NCI-H187 (cell line): ENCODE measurements at places on chromosomes 5 and 9.

DNA sequence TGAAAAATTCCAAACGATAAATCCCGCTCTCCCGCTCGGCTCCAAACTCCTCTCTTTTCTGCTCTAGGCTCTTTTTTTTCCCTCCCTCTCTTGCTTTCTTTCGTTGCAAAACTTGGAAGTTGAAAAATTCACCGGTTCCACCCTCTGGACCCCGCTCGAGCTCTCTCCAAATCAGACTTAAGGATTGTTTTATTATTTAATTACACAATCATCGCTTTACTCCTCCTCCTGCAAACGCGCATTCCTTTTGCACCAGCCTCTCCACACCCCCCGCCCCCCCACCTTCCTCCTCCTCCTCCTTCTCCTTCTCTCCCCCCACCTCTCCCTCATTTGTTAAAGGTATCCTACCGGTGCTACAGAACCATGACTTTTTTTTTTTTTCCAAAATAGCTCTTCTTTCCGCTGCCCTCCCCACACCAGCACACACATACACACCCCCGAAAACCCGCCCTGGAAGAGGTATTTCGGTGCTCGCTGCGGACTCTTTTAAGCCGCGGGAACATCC is 535 bp upstream of the NFIB start:
- peak; percentile 8 for DNase-seq

- no peak for DNase-seq
Measured at GRCh38 chr9:113950195-113951031, 74.3 kb downstream of the ZNF618 start.

- no peak for DNase-seq
Measured at GRCh38 chr9:134339183-134339806, 13.0 kb downstream of the RXRA start.

DNA sequence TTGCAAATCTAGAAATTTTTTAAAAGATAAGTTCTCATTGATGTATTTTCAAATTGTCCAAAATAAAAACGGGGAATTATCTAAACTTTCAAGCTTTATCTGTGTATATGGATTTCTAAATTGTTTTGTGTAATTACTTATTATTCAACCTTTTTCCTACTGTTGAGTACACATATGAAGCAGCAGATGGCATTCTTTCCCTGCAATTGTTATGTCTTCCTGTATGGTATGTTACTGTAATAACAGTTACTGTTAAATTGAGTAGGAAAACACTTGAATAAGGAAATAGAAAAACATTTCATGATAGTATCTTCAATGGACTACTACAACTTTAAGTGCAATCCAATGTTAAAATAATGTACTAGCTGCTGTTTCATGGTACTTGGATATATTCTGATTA is 124.8 kb downstream of the RANBP17 start:
- no peak for DNase-seq

DNA sequence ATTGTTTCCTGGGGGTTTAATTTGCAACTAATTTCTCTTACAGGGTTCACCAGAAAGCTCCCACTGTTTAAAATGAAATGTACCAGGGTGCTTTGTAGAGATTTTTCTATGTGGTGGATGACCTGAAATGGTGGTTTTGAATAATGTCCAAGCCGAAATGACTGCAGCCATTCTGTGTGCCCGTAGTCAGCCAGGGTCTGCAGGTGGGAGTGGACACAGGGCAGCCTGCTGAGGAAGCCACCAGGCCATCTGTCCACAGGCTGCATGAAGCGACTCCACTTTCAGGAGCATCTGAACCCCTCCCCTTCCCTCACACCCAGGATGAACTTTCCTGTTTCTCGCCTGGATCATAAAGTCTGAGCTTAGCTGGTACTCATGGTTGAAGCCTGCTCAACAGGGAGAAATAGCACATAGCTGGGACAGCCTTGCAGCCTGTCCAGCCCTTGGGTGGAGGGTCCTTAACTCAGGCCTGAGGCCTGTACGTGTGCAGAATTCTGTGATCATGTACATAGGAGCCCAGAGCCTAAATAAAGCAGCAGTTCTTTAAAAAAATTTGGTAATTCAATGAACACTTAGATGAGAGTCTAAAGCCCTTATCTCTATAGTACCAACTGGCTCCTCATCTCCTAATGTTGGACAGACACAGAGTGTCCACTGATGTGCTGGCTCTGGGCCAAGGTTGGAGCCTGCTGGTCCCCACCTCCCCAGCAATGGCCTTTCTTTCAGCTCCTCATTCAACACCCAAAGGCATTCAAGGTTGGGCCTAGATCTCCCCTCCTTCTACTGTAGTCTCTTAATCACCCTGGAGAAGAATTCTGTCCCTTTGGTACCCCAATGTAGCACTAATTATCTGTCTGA is 72.8 kb downstream of the SHB start:
- DNase-seq = no peak
